ENCODE measurements at places on chromosomes 7 and 10.

GRCh38 chr7:11726794-11727155, 105.2 kb downstream of the THSD7A start:
- DNase-seq, result no peak

DNA sequence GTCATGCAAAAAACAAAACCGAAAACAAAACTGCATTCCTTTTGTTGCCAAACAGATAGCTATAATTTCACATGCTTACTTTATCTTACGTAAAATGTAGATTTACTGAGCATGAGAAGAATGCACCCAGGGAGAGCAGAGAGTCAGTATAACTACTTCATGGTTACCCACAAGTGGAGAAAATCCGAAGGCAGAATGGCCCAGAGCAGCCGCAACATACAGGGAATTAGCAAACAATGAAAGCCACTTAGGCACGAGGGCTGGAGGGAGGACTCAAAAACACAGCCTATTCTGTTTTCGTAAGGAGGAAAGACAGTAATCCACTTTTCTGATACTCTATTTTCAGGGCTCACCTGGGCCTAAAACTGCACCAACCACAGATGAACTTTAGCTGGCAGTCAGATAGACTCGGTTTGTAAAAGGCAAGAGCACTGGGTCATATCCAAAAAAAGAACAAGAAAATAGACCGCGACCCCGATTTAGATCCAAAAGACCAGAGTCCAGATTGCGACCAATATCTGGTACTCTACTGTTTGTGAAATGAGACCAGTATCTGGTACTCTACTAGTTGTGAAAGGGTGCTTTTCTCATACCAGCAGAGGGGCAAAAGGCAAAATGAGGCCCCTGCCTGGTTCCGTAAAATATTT, 1.3 kb downstream of the ITPRIP start:
- DNase-seq, result no peak

- no peak for DNase-seq
Observed at GRCh38 chr10:80502621-80503583, 34.8 kb upstream of the SH2D4B start.

DNA sequence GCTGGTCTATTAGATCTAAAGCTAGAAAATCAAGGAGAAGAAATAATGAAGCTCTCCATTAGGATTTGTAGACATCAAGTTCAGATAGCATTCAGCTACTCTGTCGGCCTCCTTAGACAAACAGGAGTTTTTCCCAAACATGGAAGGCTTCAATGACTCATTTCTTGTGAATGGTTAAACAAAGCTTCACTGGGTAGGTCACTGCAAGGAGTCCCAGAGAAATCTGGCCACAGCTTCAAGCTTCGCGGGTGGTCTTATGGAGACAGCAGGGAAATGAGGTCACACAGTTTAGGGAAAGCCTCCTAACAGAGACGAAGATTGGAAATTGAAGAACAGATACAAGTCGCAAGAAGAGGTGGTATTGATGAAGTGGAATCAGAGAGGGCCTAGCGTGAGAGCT, 22.6 kb upstream of the LRRC72 start:
- no peak for DNase-seq

Measured in NCI-H1436 (cell line).